ENCODE measurements at places on chromosomes 3 and 15.

DNA sequence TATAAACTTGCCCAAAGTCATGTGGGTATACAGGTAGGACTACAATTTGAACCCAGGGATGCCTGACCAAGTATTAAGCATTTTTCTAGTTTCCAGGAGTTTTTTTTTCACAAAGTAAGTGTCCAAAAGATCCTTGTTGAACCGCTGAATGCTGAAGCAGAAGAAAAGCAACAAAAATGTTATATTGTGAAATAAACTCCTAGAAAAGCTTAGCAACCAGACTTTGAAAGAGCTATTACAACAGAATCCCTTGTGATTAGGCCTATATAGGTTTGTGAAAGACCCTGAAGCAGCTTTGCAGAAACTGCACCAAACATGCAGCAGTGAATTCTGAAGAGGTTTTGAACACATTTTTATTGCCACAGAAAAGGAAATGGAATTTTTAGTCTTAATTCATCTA, 236.8 kb downstream of the TUSC7 start:
- no peak for DNase-seq

DNA sequence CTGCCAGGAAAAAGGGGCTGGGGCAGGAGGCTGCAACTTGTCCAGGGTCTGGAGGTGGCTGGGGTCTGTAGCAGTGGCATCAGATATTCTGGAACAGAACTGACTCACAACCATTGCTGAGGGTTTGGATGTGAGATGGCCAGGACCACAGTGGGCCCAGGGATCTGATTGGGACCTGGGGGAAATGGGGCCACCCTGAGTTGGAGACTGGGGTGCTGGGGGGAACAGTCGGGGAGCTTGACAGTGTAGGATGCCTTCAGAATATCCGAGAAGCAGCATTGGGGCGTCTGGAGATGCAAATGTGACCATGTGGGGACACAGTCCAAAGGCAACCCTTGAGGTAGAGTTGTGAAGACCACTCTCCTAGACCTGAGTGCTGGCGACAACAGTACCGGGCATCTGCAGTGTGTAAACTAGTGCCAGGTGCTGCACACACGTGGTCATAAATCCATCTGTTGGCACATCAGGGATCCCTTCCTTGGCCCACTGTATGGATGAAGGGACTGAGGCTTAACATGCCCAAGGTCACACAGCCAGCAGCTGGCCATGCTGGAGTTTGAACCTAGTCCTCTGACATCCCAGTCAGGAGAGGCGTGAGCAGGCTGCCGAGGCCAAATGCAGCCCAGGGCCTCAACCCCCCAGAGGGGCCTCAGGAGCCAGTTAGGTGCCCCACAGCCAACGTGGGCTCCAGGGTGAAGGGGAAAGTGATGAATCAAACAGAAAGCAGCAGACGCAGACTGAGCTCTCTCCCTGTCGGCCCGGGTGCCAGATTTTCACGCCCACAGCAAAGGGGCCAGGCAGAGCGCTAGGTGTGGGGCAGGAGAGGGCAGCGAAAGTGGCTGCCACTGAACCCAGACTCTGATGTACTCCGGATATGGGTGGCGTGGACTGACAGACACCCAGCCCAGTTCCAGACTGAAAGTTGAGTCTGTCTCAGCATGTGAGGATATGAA, 18.8 kb downstream of the HEMK1 start:
- no peak for DNase-seq

DNA sequence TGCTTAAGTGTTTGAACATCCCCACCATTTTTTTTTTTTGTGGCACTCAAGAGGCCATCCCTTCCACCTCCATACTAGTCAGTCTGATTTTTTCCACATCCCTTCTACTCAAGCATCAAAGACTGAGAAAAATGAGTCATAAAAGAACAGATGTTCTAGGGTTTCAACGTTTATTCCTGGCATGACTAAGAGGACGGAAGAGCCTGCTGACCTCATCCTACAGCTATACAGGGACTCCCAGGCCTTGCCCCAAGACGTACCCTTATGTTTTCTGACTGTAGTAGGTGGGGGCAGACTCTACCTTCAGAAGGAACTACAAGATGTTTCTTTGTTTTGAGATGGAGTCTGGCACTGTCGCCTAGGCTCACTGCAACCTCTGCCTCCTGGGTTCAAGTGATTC, 3.3 kb upstream of the ITPKA start:
- DNase-seq, result no peak

DNA sequence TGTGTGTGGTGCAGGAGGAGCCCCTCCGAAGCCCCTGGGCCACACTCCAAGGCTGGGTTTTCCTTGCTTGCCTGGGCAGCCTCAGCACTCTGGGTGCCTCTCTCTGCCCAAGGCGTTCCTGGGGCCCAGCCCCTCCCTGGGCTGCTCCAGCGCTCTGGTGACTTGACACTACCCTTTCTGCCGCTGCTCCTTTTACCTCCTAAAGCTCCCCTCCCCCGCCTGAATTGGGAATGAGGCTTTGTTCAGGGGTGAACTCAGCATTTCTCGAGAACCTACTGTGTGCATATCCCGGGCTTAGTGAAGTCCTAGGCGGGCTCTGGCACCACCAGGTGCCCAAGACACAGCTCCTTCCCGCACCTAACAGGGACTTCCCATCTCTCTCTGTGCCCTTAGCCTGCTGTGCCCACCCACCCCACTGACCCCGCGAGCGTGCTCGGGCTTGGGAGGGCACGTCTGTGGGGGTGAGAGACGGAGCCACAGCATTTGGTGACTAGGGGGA, 1.2 kb upstream of the BAHD1 start:
- no peak for DNase-seq

DNA sequence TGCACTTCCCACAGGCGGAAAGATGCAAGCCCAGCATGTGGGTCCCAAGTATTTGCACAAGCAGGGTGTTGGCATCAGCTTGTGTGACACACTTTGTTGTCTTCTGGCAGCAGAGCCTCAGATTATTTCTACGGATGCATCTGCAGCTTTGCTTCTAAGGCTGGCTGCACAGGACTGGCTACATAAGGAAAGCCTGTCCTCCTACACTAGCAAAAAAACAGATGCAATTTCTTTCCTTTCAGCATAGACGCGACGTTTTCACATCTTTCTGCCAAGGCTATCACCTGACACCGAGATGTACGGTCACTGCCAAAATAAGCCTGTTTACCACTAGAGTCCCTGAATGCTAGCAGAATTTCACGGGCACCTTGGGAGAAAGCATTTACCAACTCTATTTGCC, 13.5 kb downstream of the MRPS11 start:
- DNase-seq, result no peak

DNA sequence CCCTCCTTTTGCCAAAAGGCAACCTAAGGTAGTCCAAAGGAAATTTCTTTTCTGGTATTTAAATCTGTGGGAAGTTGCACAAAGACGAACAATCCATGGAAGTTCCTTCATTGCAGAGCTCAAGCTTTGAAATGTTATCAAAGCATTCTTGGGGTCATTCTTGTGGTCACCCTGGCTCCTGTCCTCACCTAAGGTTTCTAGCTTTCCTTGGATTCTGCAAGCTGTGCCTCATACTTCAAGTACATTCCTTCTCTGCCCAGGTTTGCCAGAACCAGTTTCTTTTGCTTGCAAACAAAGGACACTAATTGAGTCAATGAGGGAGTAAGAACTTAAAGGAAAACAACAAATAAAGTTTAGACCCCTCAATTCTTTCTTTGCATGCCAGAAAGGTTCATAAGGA, 329.8 kb upstream of the PDZRN3 start:
- no peak for DNase-seq

DNA sequence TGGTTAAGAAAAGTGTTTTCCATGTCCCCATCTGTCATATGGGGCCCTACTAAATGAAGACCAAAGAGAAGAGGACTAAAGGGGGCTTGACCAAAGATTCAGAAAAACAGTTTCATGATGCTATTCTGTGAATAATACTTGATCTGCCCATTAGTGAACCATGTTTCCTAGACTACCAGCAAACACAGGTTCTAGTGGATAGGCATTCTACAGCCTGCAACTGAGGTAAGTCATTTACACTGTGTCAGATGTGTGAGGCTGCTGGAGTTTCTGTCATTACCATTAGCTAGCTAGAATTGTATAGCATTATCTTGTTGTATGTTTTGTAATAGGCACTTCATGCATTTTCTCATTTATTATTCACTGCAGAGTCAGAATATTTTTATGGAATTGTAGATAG, 6.6 kb downstream of the GPR171 start:
- DNase-seq, result no peak
